Stimulated activated CD4-positive, alpha-beta T cell treated with anti-CD3 and anti-CD28 coated beads, TNF-alpha, amount 100 ng/mL, for 24 hours (primary cell): ENCODE measurements at places on chromosomes 12 and 14.

DNA sequence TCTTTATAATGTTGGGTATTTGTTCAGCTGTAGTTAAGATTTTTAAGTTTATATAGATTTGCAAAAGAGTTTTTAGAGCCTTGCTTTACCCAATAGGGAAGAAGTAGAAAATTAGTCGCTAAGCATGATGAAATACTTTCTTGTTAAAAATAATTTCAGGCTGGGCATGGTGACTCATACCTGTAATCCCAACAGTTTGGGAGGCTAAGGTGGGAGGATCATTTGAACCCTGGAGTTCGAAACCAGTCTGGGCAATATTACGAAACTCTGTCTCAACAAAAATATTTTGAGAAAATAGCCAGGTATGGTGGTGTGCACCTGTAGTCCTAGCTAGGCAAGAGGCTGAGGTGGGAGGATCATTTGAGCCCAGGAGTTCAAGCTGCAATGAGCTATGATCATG is 18.7 kb upstream of the SCFD1 start:
- DNase-seq = no peak

- no peak for DNase-seq
Observed at GRCh38 chr14:74179856-74180255, 59.4 kb upstream of the VSX2 start.

- DNase-seq = no peak
Observed at GRCh38 chr12:43921666-43922337, 85.9 kb downstream of the TMEM117 start.

- no peak for DNase-seq
Observed at GRCh38 chr14:32364941-32365340, 35.8 kb downstream of the AKAP6 start.

- no peak for DNase-seq
Observed at GRCh38 chr12:40693207-40693821, 1.1 kb downstream of the CNTN1 start.

DNA sequence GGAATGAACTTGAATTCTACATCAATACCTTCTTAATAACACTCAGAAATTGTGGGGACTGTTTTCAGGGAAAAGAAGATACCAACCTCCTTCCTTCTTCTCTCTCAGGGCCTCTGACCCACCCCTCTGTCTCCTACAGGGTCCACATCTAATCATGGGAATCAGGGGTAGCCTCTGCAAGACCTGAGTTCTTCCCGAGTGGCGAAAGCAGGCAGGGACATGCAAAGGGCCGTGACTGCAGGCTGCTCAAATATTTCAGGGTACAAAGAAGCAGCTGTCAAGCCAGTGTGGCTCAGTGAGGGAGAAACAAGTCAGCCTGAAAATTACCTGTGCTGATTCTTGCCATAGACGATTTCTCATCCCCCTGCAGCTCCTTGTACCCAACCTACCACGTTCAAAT is 123.1 kb upstream of the PARP11 start:
- DNase-seq = no peak

DNA sequence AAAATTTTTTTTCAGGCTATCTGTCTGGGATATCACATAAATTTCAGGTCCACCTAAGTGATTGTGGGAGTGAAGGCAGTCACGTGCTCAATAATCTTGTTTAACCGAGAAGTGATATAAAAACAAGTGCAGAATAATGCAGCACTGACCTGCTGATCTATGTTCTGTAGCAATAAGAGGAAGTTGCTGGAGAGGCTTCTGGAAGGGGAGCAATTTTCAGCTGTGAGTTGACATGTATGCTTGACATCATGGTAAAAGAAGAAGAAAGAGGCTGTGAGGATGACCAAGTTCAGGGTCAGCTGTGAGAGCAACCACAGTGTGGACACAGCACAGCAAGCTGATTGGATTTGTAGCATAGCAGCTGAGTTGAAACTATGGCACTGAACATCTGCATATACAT is 172.0 kb upstream of the PELI2 start:
- DNase-seq = no peak

DNA sequence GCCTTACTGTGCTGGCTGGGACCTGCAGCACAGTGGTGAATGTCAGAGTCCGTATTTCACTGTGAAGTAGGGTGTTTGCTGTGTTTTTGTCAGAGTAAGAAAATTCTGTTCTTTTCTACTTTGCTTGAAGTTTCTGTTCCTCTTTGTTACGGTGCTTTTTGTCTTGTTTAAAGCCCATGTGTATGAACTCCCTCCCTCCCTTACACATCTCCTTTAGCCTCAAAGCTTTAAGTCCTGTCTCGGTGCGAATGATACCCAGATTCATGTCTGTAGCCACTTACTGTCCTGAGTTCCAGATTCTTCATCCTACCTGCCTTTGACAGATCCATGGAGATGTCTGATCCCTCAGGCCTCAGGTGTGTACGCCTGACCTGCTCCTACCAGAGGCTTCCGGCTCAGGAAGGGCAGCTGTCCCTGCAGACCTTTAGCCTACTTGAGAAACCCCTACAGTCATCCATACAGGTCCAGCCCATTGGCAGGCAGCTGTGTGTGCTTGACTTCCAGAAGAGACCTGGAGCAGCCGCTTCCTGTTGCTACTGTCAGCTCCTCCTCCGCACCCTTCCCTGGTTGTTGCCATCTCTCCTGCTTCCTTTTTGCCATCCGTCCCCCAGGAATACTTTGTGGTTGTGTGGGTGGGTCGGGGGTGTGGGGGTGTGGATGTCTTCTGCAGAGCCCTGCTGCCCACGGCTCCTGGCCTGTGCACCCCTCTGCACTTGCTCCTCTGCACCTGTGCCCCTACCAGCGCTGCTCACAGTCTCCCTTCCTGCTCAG is 72.9 kb downstream of the DDX51 start:
- no peak for DNase-seq

- no peak for DNase-seq
Observed at GRCh38 chr12:25269701-25270100, 19.0 kb upstream of the KRAS start.

- no peak for DNase-seq
Observed at GRCh38 chr12:57726884-57727757, 11.4 kb downstream of the AGAP2 start.

DNA sequence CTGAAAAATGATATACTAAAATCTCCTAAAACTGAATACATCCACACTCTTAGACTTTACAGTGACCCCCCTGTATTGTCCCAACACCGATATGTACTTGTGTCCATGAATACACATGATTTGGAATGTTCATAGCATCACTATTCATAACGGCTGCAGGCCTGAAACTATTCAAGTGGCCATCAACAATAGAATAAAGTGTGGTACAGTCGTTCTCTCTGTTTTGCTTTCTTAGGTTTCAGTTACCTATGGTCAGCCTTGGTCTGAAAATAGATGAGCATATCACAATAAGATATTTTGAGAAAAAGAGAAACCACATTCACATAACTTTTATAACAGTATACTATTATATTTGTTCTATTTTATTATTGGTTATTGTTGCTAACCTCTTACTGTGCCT is 150.6 kb downstream of the ASCL4 start:
- no peak for DNase-seq

DNA sequence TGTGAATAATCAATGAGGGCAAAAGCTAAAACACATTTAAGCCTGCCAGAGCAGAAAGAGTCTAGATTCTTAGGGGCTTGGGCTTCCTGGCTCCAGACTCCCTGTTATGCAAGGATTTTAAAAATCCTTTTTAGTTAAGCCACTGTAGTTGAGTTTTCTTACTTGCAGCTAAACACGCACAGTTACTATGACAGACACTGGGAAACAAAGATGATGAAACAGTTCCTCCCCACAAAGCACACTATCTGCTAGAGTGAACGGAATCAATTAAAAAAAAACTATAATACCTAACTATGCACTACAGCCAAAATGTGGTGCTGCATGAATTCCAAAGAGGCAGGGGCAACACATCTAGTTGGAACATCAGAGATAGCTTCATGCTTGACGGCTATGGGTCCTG is 28.2 kb downstream of the RPS6KA5 start:
- no peak for DNase-seq

- DNase-seq = no peak
Observed at GRCh38 chr12:99029511-99030271, 384.6 kb downstream of the APAF1 start.

DNA sequence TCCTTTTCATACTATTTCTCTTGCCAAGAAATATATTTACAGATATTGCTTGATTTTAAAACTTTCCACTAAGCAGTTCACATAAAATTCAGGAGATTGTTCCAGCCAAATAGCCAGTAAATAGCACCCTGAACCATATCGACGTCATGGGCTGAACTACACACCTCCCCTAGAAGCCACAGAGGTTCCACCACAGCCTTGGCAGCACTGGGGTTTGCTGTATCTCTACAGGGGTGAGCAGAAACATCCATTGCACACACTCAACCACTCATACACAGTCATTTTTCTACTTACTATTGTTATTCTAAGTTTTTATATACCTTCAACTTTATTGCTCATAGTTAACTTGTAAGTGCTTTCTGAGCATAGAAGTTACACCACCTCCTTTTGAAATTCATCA is 8.1 kb upstream of the EIF2S3B start:
- no peak for DNase-seq
